ENCODE measurements at places on chromosomes 2 and 18.

GRCh38 chr2:197604117-197604860, 71.1 kb downstream of the RFTN2 start:
- no peak for DNase-seq

DNA sequence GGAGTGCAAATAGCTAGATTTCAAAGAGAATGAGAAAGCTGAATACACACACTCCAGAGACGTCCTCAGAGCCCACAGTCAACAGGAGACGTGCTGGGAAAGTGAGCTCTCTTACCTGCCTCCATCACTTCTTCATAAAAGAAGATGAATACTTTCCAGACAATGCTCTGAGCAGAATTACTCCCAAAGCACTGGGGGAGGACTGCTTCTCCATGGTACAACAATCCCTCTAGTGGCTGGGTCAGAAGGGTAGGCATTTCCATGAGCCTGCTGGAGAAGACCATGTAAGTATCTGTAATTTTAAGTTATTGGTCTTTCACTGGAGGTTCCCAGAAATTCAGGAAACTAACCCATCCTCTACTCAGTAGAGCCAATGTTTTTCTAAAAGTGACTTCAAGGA, 190.3 kb downstream of the RBM43 start:
- no peak for DNase-seq

- DNase-seq: no peak
These were observed 134.2 kb downstream of the FOXI3 start for GRCh38 chr2:88318071-88318955.

DNA sequence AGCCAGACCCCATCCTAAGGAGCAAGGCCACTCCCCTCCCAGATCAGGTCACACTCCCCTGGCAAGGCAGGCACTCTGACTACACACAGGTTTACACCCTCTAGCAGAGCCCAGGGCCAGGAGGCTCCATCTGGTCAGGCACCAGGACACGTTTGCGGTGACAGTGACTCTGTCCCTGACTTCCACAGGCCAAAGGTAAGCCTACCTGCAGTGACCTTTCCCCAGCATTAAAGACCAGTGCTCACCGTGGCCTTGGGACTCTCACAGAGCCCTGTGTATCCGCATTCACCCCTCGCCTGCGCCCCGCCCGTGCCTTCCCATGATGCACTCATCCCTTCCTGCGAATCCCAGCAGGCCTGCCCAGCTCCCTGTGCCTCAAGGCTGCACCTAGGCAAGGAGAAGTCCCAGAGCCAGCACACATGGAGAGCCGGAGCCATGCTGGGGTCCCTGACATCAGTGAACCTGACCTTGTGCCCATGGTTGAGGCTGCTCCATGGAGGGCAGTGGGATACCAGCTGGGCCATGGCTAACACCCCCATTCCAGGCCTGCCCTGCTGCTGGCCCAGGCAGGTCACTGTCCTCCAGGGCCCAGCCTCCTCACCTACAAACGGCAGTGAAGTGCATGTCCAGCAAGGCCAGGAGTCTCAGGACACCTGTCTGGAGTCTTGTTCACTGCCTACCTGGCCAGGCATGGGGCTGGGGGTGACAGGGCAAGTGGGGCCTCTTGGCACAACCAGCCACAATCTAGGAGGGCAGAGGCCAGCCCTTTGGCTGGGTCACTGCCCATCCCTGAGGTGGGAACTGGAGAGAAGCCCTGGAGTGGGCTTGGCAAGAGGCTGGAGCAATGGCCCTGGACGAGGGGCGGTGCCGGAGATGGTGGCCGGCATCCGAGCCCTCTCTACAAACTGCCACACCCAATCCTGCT, 3.0 kb downstream of the NEURL3 start:
- no peak for DNase-seq

DNA sequence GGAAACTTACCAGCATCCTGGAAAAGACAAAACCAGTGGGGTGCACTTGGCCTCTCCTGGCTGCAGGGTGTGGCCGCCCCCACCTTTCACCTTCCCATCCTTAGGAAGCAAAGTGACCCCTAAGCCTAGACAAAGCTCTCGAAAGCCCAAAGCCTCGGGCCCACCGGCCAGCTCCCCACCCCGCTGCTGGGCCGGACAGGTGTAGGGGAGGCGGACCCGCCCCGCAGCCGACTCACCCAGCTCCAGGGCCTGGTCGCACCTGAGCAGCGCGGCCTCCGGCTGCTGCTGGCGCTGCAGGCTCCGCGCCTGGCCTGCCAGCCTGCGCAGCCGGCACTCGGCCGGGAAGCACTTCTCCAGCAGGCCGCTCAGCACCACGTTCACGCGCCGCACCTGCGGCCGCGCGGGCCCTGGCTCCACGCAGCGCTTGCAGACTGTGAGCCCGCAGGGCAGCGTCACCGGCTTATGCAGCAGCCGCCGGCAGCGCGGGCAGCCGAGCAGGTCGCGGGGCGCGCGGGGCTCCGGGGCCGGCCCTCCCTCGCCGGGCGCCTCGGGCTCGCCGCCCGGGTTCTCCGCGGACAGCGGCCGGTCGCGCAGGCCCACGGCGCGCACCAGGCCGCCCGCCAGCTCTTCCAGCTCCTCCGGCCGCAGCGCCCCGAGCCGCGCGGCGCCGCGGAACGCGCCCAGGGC, 979 bp downstream of the LONRF2 start:
- peak; percentile 77 for DNase-seq

All from eye (tissue), 1 donor.